ENCODE measurements at places on chromosomes 6 and 20. TPM values are rescaled to one million over a fixed set of nuclear protein-coding genes. Genes with fewer than 3 reads are reported as not detected.

- no peak for DNase-seq
Observed at GRCh38 chr20:25465243-25466135, 58.0 kb downstream of the GINS1 start.

GRCh38 chr6:35237476-35237875, 22.1 kb upstream of the ZNF76 start:
- no peak for DNase-seq

Gene FOXQ1
- 0.56 TPM for total RNA-seq

- DNase-seq: no peak
Observed at GRCh38 chr6:137767911-137768690, 99.0 kb upstream of the TNFAIP3 start.

- DNase-seq: no peak
Observed at GRCh38 chr6:72948153-72948552, 277.1 kb downstream of the KHDC1L start.

- DNase-seq: no peak
Observed at GRCh38 chr6:26118999-26119398, 31.8 kb downstream of the HFE start.

GRCh38 chr20:325889-326644, 715 bp downstream of the SOX12 start:
- peak; percentile 48 for DNase-seq

DNA sequence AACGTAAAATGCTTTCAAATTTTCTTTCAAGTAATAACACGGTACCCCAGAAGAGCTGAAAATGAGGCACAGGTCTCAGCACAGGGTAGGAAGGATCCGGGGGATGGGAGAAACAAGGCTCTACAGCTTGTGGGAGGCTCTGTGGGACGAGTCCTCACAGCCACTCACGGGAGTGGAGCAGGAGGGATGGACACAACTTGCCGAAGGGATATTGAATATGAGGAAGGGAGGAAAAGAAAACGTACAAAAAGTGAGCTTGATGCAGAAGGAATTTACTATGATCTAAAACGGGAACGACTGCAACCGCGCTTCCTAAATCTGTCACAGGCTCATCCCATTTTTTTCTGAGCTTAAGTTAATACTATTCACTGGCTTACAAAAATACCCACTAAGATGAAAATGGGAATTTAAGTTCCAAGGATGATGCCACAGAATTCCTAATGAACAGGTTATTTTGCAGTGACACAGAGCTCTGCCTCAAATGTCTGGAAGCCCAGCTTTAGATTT, 72.9 kb downstream of the FYN start:
- DNase-seq: no peak

DNA sequence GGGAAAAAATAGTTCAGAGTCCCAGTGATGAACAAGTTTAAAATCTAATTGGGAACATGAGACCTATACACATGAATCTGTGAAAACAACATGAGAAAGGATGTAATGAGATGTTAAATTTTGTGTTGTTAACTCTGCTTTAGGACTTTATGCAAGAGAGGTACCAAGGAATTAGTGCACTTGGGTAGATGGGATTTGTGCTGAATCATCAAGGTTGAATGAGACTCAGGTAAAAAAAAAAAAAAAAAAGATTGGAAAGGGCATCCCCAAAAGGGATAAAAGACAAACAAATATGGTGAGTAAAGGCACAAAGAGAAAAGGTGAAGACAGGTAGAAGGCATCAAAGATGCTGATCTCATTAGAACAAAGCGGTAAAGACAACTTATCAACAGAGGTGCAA, 644.4 kb downstream of the CBLN4 start:
- no peak for DNase-seq

Gene TRIM40
- not detected for total RNA-seq

GRCh38 chr20:47805951-47806350, 20.7 kb upstream of the SULF2 start:
- DNase-seq: no peak

GRCh38 chr20:62785393-62785792, 10.9 kb upstream of the MRGBP start:
- DNase-seq: no peak

Gene SLC22A7
- total RNA-seq: not detected

GRCh38 chr20:62815066-62815991, 1.5 kb upstream of the COL9A3 start:
- no peak for DNase-seq

DNA sequence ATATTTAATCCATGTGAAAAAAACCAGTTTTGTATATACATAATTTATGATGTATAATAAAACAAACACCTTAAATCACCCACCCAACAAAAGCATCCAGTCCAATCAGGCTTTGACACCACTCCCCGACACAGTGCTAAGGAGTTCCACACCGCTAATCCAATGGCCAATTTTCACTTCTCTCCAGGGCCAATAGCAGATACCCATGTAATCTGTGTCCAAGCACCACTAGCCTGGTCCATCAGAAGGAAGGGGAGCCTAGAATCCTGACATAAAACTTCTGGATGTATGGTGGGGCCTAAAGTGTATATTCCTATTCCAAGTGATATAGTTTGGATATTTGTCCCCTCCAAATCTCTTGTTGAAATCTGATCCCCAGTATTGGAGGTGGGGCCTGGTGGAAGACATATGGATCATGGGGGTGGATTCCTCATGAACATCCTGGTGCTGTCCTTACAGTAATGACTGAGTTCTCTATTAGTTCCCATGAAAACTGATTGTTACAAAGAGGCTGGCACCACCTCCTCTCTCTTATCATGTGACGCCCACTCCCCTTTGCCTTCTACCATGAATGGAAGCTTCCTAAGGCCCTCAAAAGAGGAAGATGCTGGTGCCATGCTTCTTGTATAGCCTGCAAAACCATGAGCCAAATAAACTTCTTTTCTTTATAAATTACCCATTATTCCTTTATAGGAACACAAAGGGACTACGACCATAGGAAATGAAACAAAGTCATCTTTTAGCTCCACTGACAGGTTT, 20.8 kb downstream of the RALGAPA2 start:
- DNase-seq: no peak

- no peak for DNase-seq
Observed at GRCh38 chr6:129608886-129609537, 101.0 kb downstream of the ARHGAP18 start.

Gene LIME1
- 5.7 TPM for total RNA-seq

GRCh38 chr6:34705241-34705640, 8.7 kb upstream of the ILRUN start:
- no peak for DNase-seq

DNA sequence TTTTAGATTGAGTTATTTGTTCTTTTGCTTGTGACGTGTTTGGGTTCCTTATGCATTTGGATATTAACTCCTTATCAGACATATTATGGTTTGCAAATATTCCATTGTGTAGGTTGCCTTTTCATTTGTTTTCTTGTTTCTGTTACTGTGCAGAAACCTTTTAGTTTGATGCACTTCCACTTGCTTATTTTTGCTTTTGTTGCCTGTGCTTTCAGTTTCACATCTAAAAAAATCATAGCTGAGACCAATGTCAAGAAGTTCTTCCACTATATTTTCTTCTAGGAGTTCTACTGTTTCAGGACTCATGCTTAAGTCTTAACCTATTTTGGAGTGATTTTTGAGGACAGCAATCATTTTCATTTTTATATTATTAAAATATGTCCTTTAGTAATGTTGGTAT, 113.5 kb downstream of the EPM2A start:
- no peak for DNase-seq

DNA sequence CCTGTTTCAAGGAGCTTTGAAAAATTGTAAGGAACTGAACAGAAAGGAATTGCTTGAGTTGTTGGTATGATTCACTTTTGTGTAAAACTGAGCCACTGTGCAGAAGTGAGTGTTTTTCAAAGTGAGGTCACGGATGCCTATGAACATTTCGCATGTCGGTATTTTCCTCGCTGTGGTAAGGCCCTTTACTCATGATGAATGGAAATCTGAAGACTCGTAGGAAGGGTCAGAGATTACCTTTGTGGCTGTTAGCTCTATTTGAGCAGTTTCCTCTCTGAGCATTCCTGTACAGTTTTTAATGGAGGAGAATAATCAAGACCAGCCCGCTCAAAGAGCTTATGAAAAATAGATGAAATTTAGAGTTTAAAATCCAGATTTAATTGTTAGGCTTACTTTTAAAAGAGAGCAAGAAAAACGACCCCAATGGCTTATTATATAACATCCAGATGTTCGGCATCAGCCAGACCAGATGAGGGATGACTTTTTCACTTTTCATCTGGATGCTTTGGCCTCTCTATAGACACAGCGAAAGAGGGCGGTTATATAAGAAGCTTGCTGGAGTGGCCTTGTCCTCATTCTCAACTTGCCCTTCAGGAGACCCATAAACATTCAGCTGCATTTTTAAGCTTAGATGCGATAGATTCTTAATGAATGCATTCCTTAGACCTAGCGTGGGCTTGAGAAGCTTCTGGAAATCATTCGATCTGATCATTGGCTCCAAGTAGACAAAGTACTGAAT, 99.5 kb downstream of the CD83 start:
- no peak for DNase-seq

DNA sequence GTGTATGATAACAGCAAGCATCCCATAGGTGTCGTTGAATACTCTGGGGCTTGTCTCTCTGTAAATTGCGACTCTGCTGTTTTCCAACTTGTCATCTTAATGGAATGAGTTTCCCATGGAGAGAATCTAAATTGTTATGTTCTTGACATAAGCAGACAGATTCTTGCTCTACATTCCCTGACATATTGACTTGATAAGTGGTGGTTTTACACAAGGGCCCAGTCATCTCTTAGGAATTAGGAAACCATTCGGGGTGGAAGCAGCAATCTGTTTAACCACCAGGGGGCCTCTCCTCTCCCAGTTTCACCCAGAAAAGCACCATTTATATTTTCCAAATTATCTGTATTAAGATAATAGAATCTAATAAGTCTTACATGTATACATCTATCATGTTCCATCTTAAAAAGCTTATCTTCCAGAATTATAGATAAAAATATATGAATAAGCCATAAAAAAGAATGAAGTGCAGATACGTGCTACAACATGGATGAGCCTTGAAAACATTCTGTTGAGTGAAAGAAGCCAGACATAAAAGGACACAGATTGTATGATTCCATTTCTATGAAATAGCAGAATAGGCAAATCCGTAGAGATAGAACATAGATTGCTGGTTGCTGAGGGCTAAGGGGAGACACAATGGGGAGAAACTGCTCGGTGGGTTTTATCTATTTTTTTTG, 23.1 kb upstream of the MROH8 start:
- peak; percentile 65 for DNase-seq

DNA sequence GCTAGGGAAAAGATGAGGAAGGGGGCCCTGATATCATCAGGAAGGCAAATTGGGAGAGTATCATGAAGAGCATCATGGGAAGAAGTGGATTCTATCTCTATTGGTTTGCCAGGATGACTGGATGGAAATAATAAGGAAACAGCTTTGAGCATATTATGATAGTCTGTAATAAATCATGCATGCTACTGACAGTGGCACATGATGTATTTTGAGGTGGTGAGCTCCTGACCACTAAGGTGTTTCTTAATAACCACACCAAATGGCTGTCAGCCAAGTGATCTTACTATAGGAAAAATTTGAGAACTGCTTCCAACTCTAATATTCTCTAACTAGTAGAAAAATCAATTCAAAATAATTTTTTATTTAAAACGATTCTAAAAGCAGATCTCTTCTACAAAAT, 548.4 kb upstream of the JAG1 start:
- no peak for DNase-seq

DNA sequence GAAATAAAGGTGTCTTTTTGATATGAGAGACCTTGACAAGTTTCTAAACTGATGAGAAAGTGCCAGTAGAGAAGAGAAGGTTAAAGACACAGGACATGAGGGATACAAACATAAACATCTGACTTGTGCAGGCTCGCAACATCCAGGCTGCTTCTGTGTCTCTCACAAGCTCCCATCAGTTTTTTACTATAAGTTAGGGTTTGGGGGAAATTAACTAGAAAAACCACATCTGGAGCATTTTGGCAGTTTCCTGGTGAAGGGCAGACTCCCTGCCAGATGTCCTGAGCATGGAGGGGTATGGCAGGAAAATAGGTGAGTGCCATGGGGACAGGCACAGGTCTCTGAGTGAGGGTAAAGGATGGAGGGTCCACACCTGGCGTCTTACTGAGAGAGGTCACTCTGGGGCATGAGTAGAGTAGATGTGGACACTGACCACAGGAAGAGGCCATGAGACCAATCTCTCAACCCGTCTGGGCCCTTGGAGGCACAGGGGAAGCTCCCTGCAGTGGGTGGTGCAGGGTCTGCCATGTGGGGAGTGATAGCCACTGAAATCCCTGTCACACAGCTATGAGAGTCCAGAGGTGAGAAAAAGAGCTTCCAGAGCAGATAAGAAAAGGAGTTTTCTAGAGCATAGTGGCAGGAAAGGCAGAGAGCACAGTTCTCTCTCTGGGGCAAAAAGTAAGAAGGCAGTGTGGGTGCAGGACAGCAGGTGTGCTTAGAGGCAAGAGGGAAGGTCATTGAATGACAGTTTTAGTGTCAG, 193.3 kb upstream of the SYNDIG1 start:
- no peak for DNase-seq

DNA sequence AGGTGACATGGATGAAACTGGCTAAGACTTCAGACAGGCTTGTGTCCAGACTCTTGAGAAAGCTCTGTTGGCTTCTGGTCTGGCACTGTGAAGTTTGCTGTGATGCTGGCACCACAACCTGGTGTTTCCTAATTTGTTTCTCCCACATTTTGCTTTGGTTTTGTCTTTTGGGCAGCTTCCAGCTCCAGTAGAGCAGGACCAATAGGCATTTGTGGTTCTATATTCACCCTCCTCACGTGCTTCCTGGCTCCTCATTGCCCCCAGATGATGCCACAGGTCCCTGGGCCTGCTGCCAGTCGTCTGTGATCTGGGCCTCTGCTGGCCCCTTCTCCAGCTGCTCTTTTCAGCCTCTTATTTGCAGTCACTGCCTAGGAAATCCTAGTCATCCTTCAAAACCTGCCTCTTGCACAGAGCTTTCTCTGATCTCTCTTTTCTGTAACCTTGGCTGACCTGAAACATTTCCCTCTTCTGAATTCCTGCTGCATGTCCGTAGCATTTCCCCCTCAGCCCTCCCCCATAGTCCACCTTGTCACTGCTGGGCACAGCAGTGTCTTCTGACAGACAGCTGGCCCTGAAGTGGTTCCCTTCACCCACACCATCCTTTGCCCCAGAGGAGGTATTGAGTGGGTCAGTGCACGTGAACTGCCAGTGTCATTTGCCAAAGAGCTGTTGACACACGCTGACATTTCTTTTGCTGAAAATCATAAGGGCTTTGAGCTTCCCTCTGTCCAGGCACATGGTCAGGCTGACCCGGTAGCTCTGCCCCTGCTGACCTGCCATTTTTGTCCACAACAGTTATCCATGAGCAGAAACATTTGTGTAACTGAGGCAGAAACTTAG, 63.0 kb downstream of the PTPN1 start:
- DNase-seq: peak; percentile 94

- DNase-seq: no peak
Observed at GRCh38 chr6:89007209-89008000, 44.0 kb upstream of the RNGTT start.

GRCh38 chr20:9422321-9423057, 91.9 kb upstream of the LAMP5 start:
- DNase-seq: no peak

Data from MG63 (cell line).